Suppressor macrophage treated with lipopolysaccharide for 4 hours (primary cell): ENCODE measurements at places on chromosomes 5 and 9.
A peak's percentile ranks its signal among the peaks of the same experiment; 100 is the strongest.

GRCh38 chr5:29568028-29568427 is 1625.5 kb upstream of the CDH6 start:
- DNase-seq, result no peak

GRCh38 chr9:131394464-131395156 is 724 bp downstream of the PRRC2B start:
- peak; percentile 59 for DNase-seq

- peak; percentile 29 for DNase-seq
Observed at GRCh38 chr5:140235791-140236551, 61.0 kb downstream of the CYSTM1 start.

DNA sequence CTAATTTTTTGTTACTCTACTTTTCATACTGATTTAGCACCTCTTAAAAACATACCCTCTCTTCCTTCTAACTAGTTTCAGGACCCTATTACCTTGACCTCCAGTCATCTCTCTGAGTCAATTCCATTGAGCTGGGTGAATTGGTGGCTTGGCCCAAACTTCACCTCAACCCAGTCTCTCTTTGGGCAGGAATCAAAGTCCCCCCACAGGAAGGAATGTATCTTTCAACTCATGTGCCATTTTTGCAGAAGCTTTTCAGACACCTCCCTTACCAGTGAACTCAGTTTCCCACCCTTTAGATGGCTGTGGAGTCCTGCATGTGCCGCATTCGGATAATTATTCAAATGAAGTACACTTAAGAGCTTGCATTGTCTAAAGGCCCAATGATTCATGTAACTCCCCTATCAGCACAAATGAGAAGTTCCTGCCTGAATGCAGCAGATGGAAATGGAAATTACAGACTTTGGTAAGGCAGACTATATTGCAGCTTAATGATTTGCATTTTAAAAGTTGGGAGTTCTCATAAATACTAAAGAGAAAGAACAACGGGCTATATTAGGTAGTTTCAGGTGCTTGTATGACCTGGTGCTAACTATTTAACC is 693.5 kb downstream of the PTPRD start:
- no peak for DNase-seq

- DNase-seq, result no peak
Observed at GRCh38 chr9:95981761-95982390, 106.4 kb downstream of the ERCC6L2 start.

DNA sequence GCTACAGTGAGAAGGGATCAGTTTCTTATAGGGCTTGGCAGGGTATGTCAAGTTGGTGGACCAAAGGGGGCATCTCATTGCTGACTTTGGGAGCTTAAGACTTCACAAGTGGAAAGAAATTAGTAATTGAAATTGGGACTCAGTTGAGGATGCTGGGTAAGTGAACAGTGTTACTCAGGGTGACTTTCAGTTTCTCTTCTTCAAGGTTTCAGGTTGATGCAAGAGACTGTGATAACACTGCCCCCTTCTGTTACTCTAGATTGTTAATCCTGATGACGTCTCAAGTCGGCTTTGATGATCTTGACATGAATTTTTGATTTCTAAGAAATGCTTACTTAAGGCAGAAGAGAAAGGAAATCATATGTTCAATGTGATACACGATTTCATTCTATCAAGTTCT is 21.3 kb downstream of the KCTD16 start:
- peak; percentile 87 for DNase-seq

GRCh38 chr5:160991205-160991604 is 139.2 kb upstream of the ATP10B start:
- no peak for DNase-seq

DNA sequence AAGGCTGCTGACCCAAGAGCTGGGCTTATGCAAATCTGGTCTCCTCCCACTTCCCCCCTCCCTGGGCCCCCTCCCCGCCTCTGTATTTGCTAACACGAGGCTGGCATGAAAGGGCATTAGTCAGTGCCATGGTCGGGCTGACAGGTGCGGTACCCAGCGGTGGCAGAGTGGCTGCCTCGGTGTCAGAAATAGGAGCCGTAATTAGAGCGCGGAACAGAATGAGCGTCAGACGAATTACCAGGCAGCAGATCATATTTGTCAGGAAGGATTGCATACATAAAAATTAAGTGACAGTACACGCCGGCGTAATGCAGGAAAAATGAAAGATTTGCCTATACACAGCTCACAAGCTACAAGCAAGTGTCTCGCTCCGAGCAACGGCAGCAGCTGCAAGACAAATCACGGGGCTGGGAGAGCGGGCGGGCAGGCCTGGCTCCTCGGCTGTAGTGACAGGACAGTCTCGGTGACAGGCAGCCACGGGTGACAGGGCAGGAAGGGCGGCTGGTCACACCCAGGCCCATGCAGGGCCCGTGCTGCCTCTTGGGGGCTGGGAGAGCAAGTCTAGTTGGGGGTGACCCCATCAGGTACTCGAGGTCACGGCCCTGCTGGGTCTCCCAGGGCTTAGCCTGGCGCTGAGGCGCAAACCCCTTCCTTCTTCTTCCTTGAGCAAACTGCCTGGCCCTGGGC is 72.4 kb downstream of the NEK6 start:
- DNase-seq, result no peak

DNA sequence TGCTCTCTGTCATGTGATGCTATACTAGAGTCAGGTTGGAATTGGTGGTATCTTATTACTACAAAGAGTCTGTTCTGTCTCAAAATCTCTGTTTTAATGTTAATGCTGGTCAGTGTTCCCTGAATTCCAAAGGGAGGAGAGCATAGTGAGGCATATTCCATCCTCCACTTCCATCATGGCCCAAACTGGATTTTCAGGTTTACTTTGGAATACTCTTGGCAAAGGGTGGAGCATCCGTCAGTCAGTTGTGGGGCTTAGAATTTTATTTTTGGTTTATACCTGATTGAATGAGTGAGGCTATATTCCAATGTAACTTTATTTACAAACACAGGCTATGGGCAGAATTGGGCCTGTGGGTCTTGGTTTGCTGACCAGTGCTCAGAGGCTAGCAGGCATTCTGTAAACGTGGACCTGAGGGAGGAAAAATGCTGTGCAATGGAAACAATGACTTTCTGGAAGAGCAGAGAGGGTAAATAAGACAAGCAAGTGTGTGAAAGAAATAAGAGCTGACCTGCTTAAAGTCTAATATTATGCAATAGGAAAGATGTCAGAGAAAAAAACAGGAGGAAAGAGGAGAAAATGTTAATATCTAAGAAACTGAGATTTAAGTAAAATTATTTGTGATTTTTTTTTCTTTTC is 106.2 kb upstream of the CLINT1 start:
- DNase-seq, result no peak

- no peak for DNase-seq
Observed at GRCh38 chr9:6945816-6946215, 188.0 kb downstream of the KDM4C start.

GRCh38 chr5:102591650-102592049 is 92.8 kb upstream of the SLCO6A1 start:
- no peak for DNase-seq

GRCh38 chr5:150540042-150540441 is 32.1 kb downstream of the NDST1 start:
- DNase-seq, result no peak

DNA sequence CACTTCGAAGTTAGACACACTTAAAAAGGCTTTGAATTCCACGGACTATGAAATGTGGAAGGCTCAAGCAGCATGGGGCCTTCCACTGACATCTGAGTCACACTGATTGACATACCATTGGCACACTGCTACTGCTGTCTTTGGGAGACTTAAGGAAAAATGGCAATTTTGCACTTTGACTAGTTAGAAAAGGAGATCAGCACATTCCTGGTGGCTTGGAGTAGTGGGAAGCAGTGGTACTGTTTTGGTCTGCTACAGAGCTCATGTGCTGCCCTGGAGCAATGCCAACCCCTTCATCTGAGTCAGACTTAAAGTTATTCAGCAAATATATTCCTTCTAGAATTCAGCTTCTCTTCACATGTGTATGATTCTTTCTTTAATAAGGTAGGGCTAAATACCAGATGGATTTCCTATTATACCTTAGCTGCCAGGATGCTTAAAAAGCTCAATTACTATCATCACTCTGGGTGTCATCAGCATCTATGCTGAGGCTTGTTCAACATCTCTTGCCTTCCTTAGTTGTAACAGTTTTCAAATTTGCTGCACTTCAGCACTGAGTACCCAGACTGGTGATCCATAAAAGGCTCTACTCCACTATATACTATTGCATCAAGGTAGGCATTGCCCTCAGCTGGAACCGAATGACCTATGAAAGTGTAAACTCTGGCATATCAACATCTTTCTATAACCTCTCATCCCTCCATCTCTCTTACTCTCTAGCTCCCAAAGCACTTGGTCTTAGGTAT is 42.3 kb upstream of the MOCS2 start:
- DNase-seq, result no peak

DNA sequence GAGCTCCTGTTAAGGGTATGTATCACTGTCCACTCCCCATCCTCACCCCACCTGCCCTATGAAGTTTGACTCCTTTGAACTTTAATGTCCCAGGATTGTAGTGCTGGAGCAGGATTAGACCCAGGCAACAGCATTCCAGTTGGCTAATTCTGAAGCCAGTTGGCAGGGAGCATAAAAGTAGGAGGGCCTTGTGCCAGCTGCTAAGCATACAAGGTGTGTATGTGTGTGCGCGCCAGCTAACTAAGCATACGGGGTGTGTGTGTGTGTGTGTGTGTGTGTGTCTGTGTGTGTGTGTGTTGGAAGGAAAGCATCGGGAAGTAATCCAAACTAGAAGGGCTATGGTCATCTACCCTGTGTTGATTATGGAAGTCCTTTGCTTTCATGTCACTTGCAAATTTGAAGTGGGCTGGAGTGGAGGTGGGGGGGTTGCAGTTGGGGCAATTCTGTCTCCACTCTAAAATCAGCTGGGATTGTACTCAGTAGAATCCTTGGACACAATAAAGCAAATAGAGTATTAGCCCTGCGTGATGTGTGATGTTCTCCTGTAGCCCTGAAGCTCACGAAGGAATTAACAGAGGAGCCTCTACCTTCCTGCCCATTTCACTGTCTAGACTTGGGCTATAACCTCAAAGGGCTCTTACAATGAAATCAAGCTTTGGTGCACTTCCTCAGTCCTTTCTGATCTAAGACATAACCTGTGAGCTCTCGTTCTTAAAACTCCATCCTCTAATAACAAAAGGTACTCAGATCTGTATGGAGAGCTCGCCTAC is 26.9 kb downstream of the HMGCR start:
- DNase-seq, result no peak
